ENCODE measurements at places on chromosomes 2 and 18. TPM values are rescaled to one million over a fixed set of nuclear protein-coding genes. Genes with fewer than 3 reads are reported as not detected.

DNA sequence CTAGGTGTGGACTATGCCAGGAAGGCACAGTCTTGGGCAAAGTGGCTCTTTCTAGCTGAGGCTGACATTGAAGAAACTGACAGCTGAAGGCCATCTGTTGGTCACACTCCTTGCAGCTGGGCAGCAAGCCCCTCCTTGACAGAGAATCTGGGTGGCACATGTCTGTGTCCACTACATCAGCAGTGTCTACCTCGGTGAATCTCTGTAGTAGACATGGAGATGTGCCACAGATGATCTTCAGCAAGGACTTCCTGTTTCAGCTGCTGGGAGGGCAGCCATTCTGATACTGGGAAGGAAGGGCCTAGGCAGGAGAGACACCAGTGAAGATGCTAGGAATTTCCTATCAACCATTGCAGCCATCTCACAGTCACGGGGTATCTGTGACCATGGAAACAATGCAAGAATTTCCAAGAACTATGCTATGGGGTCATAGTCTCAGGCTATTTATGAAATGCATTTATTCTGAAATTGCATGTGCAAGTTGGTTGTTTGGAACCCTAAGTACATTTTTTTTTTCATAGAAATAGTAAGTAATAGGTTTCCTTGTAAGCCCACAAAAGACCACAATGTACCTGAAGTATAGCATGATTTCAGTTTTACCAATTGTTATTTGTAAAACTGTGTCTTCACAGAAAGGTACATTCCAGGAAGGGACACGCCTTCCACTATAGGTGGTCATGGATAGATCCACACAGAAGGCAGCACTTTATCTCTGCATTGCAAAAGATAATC lies 63.8 kb upstream of the DARS1 start:
- no peak for DNase-seq

Gene GALNT3
- 2.4 TPM for polyA plus RNA-seq

Gene ZEB2
- polyA plus RNA-seq, result 53.1 TPM

Gene ANKRD30B
- 0.05 TPM for polyA plus RNA-seq

Gene C2orf80
- polyA plus RNA-seq, result not detected

Gene OSBPL1A
- 20.1 TPM for polyA plus RNA-seq

Gene CENPA
- 18.9 TPM for polyA plus RNA-seq

Gene UGT1A10
- polyA plus RNA-seq, result not detected
